ENCODE measurements at places on chromosomes 12 and 14.

- H3K4me3 ChIP-seq, result peak overlapping the region; percentile 61
- peaks cover 35% of the 10 kb centered on the region for H3K4me1 ChIP-seq
- peak; percentile 59 for DNase-seq
- no peaks in the 10 kb centered on the region for H3K27me3 ChIP-seq
- peak overlapping the region; percentile 86 for H3K27ac ChIP-seq
Observed at GRCh38 chr12:113271853-113272561, 50.7 kb downstream of the TPCN1 start.

- DNase-seq, result no peak
- no peaks in the 10 kb centered on the region for H3K36me3 ChIP-seq
- H3K4me3 ChIP-seq, result no peak overlapping the region
- no peaks in the 10 kb centered on the region for H3K27me3 ChIP-seq
- no peak overlapping the region for H3K27ac ChIP-seq
- no peaks in the 10 kb centered on the region for H3K4me1 ChIP-seq
Observed at GRCh38 chr12:76945867-76946266, 67.0 kb upstream of the CSRP2 start.

DNA sequence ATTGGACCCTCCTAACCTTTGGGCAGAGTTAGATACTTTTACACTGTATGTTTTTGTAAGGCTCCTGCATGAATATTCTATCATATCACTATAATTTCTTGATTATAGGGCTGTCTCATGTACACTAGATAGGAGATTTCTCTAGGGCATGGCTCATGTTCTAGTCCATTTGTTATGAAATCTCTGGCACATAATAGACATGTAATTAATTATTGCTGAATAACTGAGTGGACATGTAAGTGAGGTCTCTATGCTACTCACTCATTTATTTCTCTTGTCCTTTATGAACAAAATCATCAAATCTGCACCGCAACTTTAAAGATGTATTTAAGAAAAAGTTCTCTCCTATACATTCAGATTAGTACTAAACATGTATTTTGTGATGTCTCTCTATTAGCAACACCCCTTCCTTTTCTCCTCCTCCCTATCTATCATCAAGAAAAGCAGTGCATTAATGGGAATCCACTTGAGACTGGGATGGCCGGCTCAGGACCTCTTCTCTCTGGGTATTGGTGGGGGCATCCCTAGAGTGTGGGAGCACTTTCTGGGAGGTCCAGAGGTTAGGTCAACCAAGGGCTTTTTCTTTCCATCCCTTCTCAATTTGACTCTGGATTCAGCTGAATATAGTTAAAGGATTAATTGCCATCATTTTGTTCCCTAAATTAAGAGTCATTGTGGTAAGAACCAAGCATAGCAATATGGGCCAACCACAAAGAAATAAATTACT lies 168.0 kb upstream of the HMGA2 start:
- H3K4me1 ChIP-seq, result no peaks in the 10 kb centered on the region
- H3K27ac ChIP-seq, result no peak overlapping the region
- H3K36me3 ChIP-seq, result no peaks in the 10 kb centered on the region
- H3K27me3 ChIP-seq, result no peaks in the 10 kb centered on the region

- DNase-seq, result no peak
- H3K27me3 ChIP-seq, result no peaks in the 10 kb centered on the region
- H3K36me3 ChIP-seq, result peaks cover 47% of the 10 kb centered on the region
- no peaks in the 10 kb centered on the region for H3K4me1 ChIP-seq
- H3K4me3 ChIP-seq, result no peak overlapping the region
Observed at GRCh38 chr14:81485781-81486180, 47.9 kb downstream of the SEL1L start.

- no peak overlapping the region for H3K4me3 ChIP-seq
- H3K4me1 ChIP-seq, result no peaks in the 10 kb centered on the region
- no peak for DNase-seq
- H3K27me3 ChIP-seq, result no peaks in the 10 kb centered on the region
- H3K27ac ChIP-seq, result no peak overlapping the region
Observed at GRCh38 chr12:93484315-93484981, 17.1 kb downstream of the MRPL42 start.

DNA sequence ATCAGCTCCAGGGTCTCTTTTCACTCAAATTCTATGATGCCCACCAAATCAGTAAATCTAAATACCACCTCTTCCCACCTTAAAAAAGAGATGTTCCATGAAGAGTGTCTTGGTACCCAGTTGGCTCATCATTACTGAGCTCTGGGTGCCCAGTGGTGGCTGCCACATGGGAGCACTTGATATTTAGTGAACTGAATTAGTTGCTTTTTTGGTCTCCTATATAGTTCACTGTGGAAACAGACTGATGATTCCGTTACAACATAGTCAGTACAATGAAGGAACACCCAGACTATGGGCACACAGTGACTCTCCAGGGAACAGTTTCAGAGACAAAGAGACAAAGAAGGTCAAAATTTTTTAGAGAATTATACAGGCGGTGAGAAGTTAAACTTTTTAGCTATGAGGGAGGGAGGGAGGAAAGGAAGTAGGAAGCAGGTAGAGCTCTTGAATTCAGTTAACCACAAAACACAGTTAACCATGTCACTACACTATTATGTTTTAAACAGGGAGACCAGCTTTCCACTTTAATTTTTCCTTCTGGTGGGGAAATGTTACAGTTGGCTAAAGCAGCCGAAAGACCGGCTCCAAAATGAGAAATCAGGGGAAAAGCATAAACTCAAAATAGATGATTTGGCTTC lies 14.6 kb upstream of the YY1 start:
- H3K4me3 ChIP-seq, result no peak overlapping the region
- DNase-seq, result no peak
- no peaks in the 10 kb centered on the region for H3K36me3 ChIP-seq
- no peaks in the 10 kb centered on the region for H3K27me3 ChIP-seq
- H3K27ac ChIP-seq, result no peak overlapping the region
- peaks cover 36% of the 10 kb centered on the region for H3K4me1 ChIP-seq

DNA sequence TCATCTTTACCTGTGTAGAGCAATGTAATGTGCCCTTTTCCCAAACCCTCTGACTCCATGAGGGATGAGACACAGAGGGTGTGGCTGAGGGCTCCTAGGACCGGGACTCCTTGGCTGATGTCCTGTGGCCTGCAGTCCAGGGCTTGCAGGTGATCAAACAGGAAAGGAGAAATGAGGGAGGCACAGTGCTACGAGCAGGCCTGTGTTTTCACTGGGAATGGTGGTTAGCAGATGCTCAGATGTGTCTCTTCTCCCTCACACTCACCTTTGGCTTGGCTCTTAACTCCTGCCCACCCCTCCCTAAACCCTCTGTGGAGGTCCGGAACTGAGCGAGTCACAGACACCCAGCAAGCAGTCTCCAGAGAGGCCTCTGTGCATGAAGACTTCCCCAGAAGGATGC lies 254.4 kb downstream of the DAD1 start:
- H3K27ac ChIP-seq, result no peak overlapping the region
- DNase-seq, result no peak
- peaks cover 14% of the 10 kb centered on the region for H3K4me1 ChIP-seq

GRCh38 chr14:36319899-36320199 lies 588 bp downstream of the MBIP start:
- no peaks in the 10 kb centered on the region for H3K36me3 ChIP-seq
- no peak for DNase-seq
- peak overlapping the region; percentile 83 for H3K27ac ChIP-seq
- H3K4me3 ChIP-seq, result peak overlapping the region; percentile 85
- peaks cover 19% of the 10 kb centered on the region for H3K4me1 ChIP-seq
- H3K27me3 ChIP-seq, result no peaks in the 10 kb centered on the region

DNA sequence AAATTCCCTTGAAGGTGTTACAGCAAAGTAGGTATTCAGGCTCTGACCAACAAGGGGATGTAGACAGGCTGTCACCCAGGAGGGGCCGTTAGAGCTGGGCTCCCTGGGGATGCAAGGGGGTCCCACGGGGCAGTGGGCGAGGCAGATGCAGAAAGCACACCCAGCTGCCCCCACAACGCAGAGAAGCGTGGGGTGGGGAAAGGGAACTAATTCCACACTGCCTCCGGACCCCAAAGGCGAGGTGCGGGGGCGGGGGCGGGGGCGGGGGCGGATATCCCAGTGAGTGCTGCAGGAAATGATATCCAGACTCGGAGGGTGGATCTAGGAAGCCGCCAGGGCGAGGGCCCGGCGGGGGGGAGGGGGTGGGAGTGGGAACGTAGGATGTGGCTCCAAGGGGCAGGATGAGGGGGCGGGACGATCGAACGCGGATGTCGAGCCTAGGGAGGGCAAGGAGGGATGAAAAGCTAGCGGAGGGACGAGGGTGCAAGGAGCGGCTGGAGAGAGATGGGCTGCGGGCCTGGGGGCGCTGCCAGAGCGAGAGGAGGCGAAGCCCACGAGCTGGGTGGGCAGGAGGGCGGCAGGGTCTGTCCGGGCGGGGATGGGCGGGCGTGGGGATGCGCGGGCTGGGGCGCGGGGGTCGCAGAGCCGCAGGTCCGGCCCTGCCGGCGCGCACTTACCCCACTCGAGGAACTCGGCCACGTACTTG lies 874 bp downstream of the CDC42BPB start:
- peak overlapping the region; percentile 79 for H3K27ac ChIP-seq
- peaks cover 24% of the 10 kb centered on the region for H3K4me1 ChIP-seq
- peak overlapping the region; percentile 91 for H3K4me3 ChIP-seq
- no peaks in the 10 kb centered on the region for H3K27me3 ChIP-seq
- DNase-seq, result no peak
- H3K36me3 ChIP-seq, result no peaks in the 10 kb centered on the region

DNA sequence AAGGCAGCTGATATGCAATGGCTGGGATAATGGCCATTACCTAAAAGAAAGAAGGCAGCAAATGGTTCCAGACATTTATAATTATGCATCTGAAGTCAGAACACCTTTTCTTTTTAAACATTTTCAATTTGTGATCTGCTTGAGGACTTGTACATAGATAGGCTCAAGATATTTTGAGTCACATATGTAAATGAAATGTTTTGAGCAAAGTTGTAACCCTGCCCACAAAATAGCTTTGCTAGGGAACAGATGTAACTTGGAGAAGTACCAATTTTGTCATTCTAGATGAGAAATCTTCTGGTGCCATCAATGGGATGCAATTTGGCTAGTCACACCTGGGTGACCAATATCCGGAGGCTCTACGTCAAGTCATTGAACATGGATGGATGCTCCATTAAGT lies 123.1 kb downstream of the FLRT2 start:
- H3K4me1 ChIP-seq, result no peaks in the 10 kb centered on the region
- H3K36me3 ChIP-seq, result no peaks in the 10 kb centered on the region
- no peaks in the 10 kb centered on the region for H3K27me3 ChIP-seq
- no peak overlapping the region for H3K4me3 ChIP-seq
- no peak for DNase-seq
- no peak overlapping the region for H3K27ac ChIP-seq

DNA sequence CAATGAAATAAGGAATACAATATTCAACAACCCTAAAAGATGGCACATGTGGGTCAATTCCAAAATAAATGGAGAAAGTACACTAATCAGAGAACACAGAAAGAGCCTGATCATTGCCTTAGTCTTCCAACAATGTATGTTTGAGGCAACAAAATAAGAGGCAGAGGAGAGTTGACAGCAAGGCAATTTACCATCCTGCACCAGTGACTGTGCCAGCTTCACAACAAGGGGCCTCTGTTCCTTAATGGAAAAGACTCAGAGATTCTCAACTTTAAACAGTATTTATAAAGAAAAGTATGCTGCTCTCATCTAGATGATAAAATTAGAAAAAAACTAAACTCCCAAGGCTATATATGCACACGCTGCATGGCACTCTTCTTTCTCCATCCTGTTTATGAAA lies 25.9 kb downstream of the EPS8 start:
- no peak for DNase-seq
- no peak overlapping the region for H3K27ac ChIP-seq
- H3K4me1 ChIP-seq, result peaks cover 61% of the 10 kb centered on the region
- H3K36me3 ChIP-seq, result no peaks in the 10 kb centered on the region
- no peaks in the 10 kb centered on the region for H3K27me3 ChIP-seq

DNA sequence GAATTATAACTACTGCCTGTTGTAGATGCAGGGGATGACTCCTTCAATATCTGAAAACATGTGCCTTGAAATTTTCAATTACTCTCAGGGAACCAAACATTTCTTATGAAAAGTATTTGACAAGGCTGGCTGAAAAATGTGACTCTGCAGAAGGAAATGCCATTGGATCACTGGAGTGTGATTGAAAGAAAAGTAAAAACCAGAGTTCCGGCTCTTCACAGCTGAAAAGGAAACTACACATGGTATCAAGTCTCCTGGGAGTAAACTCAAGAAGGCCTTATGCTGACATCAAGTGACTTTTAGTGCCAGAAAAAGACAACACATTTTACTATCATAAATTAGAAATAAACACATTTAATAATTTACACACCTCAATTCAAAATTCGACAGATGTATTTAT lies 693.0 kb downstream of the LRFN5 start:
- no peaks in the 10 kb centered on the region for H3K27me3 ChIP-seq
- no peaks in the 10 kb centered on the region for H3K4me1 ChIP-seq
- H3K36me3 ChIP-seq, result no peaks in the 10 kb centered on the region
- no peak overlapping the region for H3K27ac ChIP-seq
- no peak for DNase-seq

GRCh38 chr12:25319233-25319984 lies 68.7 kb upstream of the KRAS start:
- no peaks in the 10 kb centered on the region for H3K27me3 ChIP-seq
- no peak overlapping the region for H3K4me3 ChIP-seq
- H3K4me1 ChIP-seq, result no peaks in the 10 kb centered on the region
- H3K27ac ChIP-seq, result no peak overlapping the region
- DNase-seq, result no peak

DNA sequence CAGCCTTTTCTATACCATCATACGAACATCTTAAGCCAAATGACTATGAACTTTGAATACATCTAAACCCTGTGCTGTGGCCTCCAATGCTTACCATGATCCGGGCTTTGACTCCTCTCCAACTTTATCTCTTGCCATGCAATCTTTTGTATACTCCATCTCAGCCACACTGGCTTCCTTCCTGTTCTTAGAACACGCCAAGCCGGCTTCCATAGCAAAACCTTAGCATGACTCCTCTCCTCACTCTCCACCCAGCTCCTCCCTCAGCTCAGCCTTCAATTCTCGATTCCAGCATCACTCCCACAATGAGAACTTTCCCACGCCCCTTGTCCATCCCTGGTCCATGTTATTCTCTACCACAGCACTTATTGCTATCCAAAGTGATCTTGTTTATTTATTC lies 228.3 kb downstream of the NTF3 start:
- H3K4me3 ChIP-seq, result no peak overlapping the region
- no peaks in the 10 kb centered on the region for H3K27me3 ChIP-seq
- H3K27ac ChIP-seq, result no peak overlapping the region
- H3K4me1 ChIP-seq, result no peaks in the 10 kb centered on the region
- no peaks in the 10 kb centered on the region for H3K36me3 ChIP-seq

GRCh38 chr14:35114036-35114435 lies 7.8 kb downstream of the PPP2R3C start:
- peaks cover 36% of the 10 kb centered on the region for H3K36me3 ChIP-seq
- no peak for DNase-seq
- H3K27ac ChIP-seq, result no peak overlapping the region
- H3K27me3 ChIP-seq, result no peaks in the 10 kb centered on the region
- no peaks in the 10 kb centered on the region for H3K4me1 ChIP-seq

DNA sequence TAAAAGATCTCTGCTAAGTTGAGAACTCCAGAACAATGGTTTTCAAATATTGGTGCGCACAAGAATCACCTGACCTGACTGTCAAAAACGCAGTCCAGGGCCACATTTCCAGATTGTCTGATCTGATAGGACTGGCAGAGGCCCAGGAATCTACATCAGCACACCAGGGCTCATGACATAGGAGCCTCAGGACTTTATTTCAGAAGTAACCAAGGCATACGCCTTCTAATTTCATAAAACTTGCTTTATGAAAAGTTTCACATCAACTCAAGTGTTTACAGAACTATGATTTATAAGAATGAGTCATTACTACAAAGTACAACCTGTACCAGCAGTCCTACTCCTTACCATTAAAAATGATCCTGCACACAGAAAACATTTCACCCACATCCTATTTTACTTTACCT lies 47.7 kb upstream of the PTPRO start:
- no peaks in the 10 kb centered on the region for H3K36me3 ChIP-seq
- DNase-seq, result peak; percentile 16

Measured in thoracic aorta (tissue), 2 donors.